ENCODE measurements at places on chromosomes 16 and 17.

DNA sequence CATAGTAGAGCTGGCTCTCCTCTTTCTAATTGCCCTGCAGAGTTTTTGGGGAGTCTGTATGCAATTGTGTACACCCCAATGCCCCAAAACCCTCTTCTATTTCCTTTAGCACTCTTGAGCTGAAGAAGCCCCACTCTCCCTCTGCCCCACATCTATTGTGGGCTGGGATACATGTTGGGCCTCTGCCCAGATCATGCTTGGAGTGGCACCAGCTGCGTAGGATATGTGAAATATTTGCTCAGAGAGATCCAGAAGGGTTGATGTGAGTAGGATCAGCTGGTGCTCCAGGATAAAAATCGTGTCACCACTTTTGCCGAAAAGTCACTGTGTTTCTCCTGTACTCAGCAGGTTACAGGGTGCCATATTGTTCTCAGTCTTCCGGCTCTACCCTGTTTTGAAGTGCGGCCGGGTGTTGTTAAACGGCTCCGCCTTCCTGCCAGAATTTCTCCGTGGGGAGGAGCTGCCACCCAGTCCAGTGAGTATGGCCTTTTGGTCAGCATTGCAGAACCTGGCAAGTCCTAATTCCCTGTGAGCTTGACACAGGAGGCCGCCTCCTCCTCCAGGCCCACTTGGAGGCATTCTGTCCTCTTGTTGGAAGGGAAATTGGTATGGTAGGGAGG, 664.5 kb downstream of the WWOX start:
- DNase-seq = no peak

DNA sequence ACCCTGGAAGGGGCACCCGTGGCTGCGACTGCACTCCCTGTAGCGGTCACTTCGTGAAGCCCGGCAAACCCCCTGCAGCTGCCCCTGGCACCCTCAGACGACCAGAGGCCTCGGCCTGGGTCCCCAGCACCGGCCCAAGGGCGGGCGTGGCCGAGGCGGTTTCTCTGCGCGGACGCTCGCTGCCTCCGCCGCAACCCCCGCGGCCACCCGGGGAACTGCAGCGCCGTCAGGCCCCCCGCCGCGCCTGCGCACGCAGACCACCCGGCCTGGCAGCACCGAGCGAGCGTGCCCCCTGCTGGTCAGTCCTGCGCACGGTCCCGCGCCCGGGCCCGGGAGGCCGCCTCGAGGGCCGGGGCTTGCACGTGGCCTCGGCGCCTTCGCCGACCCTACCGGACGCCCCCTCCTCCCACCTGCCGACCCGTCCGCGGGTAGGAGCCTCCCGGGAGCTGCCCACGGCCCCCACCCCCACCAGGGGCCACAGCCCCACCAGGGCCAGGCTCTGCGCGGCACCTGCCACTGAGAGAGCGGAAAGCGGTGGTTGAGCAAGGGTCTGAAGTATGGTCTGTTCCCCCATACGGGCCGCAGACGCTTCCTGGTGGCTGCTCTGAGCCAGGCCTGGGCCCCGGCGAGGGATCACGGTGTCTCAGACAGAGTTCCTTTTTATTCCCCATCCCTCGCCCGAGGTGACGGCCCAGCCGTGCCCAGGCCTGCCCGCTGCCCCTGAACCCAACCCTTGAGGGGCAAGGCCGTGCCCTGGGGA, 11.5 kb upstream of the HS3ST6 start:
- DNase-seq = peak; percentile 88

DNA sequence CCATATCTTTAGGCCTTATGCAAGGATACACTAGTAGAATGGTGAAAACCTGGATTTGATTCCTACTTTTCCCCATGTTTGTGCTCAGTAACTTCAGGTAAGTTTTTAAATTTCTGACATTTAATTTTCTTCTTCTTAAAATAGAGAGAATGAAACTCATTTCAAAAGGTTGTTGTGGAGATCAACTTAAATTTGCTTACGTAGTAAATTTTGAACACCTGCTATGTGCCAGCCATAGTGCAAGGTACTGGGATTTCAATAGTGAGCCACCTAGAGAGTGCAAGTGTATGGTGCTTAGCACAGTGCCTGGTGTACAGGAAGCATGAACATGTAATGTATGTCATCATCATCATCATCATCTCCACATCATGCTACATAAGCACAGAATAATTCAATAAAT, 73.6 kb upstream of the SMIM36 start:
- no peak for DNase-seq

- DNase-seq = no peak
These were observed 278.9 kb downstream of the SEC14L1 start for GRCh38 chr17:77419547-77420094.

DNA sequence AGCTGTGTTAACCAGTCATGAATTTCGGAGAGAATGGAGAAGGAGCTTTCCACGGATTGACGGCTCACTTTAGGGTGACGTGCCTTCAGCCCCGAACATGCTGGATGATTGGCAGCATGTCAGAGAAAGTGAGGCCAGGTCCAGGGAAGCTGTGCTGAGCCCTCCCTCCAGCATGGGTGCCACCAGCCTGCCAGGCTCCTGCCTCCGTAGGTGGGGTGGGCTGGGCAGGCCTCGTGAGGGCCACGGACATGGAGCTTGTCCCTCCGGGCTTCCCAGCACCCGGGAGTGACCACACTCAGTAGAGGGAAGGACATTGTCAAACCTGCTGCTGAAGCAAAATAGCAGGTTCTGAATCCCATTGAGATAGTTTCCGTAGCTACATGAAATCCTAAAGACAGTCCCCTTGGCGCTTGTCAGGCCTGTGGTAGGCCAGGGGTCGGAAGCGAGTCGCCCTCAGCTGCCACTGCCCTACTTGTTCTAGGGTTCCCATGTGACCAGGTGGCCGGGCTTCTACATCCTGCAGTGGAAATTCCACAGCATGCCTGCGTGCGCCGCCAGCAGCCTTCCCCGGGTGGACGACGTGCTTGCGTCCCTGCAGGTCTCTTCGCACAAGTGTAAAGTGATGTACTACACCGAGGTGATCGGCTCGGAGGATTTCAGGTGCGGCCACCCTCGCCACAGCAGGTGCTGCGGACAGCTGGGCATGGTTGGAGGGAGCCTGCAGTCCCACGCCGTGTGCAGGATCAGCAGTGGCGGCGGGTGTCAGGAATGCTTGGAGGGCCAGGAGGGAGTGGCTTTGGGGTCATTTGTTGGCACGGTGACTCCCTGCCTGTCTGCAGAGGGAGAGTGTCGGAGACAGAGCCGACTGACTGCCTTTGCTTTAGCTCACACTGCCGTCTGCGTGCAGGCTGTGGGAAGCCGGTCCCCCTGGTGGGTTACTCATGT, 72.3 kb downstream of the SEC14L1 start:
- no peak for DNase-seq

DNA sequence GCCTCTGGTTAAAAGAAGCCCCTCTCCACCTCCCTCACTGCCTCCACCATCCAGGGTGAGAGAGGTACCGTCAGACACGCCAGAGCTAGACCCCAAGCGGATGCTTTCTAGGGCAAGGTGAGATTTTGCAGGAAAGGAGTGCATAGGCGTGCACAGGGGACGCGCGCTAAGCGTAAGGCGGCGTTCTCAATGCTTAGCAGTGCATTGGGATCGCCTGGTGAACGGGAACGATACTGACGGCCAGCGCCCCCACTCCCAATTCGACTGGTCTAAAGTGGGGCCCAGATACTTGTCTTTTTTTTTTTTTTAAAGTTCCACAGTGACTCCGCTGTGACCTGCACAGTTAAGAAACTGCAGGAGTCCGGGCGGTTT, 57.9 kb upstream of the CREBBP start:
- no peak for DNase-seq

GRCh38 chr16:81568749-81569087, 124.1 kb downstream of the CMIP start:
- DNase-seq = no peak

- DNase-seq = no peak
These were observed 29.6 kb upstream of the SHISA9 start for GRCh38 chr16:12871784-12872183.

GRCh38 chr16:67482233-67482924, 968 bp downstream of the AGRP start:
- no peak for DNase-seq

DNA sequence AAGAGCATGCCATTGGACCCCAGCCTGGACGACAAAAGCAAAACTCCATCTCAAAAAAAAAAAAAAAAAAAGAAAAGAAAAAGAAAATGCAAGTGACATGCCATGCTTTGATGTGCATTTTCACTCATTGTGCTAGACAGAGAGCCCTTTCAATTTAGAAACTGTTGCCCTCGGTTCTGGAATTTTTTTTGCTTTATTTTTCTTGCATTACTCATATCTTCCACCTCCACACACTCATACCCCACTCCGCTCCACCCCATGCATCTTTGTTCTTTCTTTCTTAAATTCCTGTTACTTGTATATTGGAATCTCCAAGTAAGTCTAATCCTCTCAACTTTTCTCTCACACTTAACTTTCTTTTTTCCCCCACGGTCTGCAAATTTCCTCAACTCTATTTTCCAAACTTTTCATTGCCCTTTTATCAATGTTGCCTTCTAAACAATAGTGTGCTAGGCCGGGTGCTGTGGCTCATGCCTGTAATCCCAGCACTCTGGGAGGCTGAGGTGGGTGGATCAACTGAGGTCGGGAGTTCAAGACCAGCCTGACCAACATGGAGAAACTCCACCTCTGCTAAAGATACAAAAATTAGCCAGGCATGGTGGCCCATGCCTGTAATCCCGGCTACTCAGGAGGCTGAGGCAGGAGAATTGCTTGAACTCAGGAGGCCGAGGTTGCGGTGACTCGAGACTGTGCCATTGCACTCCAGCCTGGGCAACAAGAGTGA, 16.8 kb upstream of the SUZ12 start:
- peak; percentile 75 for DNase-seq

DNA sequence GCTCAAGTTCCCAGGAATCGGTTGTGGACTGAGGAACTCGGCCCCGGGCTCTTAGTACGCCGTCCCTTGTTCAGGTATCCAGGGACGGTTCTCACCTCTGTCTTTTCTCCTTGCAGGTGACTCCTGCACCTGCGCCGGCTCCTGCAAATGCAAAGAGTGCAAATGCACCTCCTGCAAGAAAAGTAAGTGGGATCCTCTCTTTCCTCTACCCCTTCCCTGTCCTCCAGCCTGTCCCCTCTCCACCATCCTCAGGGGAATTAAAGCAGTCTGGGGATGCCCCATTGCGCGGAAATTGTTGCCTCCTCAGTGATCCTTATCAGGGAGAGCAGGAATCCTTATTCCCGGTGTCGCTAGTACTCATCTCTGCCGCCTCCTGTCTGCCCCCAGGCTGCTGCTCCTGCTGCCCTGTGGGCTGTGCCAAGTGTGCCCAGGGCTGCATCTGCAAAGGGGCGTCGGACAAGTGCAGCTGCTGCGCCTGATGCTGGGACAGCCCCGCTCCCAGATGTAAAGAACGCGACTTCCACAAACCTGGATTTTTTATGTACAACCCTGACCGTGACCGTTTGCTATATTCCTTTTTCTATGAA, 585 bp downstream of the MT2A start:
- peak; percentile 42 for DNase-seq

GRCh38 chr17:82527898-82528297, 8.4 kb downstream of the FOXK2 start:
- DNase-seq = no peak

GRCh38 chr17:71649941-71650350, 470.9 kb upstream of the SOX9 start:
- DNase-seq = peak; percentile 7

DNA sequence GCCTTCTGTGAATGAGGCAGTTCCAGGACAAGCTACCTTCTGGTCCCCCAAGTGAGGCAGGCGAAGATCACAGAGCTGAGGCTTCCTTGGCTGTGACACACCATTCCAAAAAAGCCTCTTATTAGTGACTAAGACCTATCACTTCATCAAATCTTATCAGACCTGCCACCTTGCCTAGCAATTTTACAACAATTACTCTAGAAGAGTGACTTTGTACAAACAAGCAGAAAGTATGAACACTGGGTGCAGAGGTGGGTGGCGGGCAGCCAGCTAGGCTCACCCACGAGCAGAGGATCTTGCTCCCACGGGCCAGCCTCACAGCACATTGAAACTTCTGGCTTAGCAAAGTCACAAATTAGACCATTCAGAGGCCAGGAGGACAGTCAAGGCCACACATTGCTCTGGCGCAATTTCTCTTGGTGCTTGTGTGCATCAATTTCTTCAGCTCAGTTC, 2.2 kb upstream of the ICAM2 start:
- no peak for DNase-seq

GRCh38 chr16:19240494-19240893, 45.0 kb upstream of the CLEC19A start:
- DNase-seq = no peak

DNA sequence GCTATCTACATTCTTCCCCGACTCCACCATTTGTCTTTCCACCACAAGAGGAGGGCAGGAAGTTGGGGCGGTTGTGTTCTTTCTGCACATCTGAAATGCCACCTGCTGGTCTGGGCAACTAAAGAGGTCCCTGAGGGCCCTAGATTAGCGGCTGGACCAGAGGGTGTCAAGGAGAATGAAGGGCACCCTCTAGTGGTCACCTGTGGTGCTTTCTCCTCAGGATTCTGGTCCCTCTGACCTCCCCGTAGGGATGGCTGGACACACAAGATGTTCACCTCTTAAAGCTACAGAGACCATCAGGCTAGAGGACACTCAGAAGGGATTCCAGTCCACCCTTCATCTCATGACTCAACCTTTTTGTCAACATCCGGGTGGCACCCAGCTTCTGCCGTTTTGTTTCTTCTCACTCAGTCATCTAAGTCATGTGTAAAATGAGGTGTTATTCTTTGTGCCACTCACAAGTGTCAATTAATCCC, 2.9 kb upstream of the SCIMP start:
- DNase-seq = peak; percentile 55

GRCh38 chr16:22373662-22374310, 633 bp downstream of the CDR2 start:
- peak; percentile 32 for DNase-seq

DNA sequence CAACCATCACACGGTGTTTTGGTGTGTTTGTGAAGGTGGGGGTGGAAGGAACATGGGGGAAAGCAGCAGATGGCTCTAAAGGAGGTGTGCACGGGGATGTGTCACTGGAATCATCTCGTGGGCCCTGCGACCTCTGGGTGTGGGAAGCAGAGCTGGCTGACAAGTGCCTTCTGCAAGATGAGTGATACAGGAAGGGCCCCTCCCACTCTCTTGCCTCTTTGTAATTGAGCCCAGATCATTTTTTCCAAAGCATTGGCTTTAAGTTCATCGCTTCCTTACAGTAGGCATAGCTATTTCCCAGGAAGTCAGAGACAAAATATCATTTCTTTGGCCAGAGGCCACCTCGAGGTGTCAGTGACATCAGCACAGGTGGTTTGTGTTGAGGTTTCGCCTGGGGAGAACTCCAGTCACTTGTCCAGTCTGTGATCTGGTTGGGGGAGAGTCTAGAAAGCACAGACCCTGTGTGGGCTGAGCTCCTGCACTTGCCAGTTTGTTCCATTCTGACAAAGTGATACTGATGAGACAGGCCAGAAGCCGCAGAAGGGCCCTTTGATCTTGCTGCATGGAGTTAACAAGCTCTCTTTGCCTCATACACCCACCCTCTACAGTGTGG, 20.6 kb upstream of the SNTB2 start:
- peak; percentile 26 for DNase-seq

DNA sequence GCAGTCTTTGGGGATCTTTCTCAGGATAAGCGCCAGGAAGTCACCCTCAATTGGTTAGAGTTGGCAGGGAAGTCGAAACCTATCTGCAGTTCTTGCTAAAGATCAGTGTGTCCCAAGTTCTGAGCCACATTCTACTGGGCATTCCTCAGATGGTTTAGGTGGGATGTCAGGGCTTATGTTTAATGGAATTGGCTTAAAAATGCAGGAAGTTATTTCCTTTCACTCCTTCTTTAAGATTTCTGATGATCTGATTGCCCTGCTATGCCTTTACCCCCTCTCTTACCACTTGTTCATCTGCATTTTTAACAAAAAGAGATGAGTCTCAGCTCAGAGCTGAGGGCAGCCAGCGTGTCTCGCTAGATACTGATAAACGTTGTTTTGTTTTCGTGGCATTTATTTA, 30.8 kb downstream of the FOXL1 start:
- peak; percentile 89 for DNase-seq

GRCh38 chr17:67671493-67671892, 46.2 kb upstream of the NOL11 start:
- DNase-seq = no peak
